Large intestine (tissue), 12 donors: ENCODE measurements at places on chromosomes 13 and 19. TPM values are rescaled to one million over a fixed set of nuclear protein-coding genes. Genes with fewer than 3 reads are reported as not detected.

- no peak for DNase-seq
Observed at GRCh38 chr19:8337728-8338127, 5.3 kb downstream of the KANK3 start.

DNA sequence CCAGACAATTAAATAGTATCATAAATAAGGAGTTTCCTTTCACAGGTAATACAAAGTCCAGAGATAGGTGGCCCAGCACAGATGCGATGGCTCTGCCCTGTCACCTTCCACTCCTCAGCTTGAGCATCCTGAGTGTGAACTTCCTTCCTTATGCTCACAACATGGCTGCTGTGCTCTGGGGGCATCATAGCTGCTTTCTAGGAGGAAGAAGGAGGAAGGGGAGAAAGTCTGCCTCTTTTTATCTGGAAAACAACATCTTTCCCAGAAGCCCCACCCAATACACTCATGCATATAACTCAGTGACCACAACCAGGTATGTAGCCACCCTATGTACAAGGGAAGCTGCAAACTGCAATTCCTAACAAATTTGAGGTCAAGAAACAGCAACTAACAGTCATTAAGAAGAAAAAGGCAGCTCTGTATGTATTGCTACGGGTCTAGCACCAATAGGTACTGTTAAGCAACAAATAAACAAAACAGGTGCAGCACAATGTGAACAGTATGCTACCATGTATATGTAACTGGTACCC is 201.2 kb upstream of the UBL3 start:
- no peak for DNase-seq

DNA sequence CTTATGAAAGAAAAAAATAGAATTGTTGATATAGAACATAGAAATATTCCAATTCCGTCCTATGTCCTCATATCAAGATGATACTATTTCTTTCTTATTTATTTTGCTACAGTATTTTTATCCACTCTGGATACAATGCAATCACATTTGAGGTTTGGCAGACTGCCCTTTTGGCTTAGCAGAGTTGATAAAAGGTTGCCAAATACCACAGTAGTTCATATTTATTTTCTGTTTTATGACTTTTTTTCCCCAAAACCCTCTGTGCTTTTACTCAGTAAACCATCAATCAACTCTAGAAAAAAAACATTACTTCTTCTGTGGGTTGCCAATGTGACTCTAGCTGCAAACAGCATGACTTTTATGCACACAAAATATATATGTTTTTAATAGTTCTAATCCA is 424.5 kb downstream of the PCDH9 start:
- no peak for DNase-seq

GRCh38 chr13:42056146-42056545 is 7.7 kb downstream of the DGKH start:
- no peak for DNase-seq

- DNase-seq: no peak
Observed at GRCh38 chr19:28019371-28019770, 1193.6 kb downstream of the UQCRFS1 start.

DNA sequence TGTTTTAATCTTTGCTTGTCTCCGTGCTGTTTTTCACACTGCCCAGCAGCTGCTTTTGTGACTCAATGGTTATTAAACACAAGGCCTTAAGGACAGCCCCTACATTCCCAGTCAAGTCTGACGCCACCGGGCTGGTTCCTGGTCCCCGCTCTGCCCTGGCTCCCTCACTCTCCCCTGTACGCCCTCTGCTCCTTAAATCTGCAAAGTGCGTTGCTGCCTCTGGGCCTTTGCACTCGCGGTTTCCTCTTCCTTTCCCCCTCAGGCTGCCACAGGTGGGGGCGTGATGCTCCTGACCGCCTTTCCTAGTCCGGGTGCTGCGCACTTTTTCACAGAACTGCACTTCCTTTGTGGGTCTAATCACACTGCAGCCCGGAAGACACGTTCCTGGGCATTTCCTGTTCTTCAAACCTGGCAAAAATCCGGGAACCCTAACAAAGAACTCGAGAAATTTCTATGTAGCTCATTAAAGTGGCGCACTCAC is 25.6 kb downstream of the NOSIP start:
- DNase-seq: no peak

DNA sequence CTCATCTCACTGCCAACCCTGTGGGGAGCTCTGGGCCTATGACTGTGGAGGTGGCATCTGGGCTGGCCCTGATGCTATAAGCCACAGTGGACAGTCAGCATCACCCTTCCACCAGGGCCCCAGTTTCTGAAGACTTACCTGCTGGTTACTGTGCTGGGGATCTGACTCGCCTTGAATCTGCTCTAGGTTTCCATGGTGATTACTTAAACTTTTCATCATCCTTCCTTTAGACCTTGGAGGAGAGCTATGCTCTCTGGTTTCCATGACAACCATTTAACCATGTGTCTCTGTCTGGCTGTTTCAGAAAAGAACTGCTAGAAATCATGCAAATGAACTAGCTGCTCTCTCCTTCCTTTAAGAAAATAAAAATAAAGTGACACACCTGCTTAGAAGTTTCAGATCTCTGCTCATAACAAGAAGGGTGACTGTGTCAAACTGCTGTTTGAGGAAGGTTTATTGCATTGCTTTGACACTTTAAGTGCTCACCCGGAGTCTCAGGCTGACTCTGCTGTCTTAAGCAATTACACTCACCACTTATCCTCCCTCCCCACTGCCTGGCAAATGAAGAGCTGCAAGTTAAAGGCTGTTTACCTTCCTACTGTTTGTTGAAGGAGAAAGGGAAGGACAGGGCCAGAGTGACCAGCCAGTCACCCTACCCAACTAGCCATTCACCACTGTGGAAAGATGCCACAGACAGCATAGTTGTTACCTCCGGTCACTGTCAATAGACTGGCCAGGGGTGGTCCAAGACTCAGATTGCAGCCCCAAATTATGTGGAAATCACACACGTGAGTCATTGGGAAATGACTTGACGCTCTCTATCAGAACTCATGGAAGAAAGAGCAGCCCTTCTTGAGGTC is 87.6 kb downstream of the HSPH1 start:
- DNase-seq: no peak

DNA sequence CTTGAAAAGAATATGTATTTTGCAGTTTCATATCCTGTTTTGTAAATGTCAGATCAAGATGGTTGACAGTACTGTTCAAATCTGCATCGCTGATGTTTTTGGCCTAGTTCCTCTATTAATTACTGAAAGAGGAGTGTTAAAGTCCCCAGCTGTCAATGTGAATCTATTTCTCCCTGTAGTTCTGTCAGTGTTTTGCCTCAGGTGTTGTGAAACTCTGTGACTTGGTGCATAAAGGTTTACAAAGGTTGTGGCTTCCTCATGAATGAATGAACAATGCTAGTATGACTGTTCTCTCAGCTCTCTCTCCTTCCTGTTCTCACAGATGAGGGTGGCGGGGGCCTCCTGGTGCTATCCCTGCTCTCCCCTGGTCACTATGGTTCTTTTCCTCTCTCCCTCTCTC is 142.4 kb downstream of the MYCBP2 start:
- no peak for DNase-seq

DNA sequence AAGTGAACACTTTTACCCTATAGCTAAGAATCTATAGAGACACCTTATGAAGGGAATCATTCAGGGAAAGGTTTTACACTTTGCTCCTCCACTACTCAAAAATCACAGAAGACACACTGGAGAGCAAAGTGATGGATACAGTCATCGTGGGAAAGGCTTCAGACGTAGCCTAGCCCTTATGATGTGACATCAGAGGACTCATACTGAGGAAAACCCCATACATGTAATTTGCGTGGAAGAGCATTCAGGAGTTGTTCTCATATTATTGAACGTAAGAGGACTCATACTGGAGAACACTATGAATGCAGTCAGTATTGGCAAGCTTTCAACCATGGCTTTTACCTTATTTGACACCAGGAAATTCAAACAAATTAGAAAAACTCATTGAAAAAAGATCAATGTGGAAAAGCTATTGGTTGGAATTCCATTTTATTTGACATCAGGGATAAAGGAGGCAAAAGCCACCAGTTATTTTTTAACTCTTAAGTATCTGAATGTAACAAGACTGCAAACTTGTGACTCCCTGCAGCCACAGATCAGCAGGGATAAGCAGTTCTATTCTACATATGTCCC is 16.1 kb upstream of the ZNF274 start:
- DNase-seq: no peak

DNA sequence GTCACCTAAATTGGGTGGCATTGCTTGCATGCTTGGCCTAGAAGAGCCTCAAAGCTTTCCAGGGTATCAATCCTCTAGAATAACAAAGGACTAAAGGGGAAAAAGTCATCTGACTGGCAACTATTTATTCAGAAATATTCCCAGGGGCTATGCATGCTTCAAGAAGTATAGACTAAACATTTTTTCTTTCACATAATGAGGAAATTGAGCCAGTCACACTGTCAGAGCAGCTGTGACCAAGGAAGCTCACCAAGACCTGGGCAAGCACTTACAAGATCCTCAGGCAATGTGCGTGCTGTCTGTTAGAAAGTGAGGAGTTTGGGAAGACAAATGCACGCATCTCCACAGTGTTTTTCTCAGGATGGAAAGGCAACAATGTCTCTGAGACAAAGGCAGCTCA is 747.2 kb downstream of the DIAPH3 start:
- DNase-seq: no peak

DNA sequence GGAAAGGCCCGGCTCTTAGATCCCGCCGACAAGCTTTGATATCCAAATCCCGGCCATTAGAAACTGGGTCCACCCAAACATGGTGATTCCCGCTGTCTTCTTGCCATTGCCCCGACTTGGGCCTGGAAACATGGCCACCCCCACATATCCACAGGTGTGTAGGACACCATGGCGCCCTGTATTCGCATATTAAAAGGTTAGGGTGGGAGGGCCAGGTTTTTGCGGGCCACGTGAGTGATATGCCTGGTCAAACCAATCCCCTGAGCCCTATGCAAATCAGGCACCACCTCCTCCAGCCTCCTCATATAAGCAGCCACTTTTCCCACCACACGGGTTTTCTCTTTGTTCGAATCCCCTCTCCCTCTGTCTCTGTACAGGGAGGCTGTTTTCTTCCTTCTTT is 766.4 kb downstream of the UQCRFS1 start:
- DNase-seq: no peak

DNA sequence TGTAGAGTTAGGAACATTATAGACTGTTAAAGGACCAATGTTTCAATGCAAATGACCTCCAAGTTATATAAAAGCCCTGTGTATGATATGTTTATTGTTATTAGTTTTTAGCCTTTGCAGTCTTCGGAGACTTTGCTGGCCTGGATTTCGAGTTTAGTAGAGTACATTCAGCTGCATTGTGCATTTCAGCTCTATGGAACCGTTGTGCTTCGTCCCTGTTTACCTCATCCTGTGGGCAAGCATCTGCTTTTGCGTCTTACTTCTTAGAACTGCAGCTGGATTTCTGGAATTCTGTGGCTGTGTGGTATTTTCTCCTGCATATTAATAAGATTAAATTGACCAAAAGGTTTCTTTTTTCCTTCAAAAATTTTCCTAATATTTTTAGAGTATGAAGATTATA is 138.6 kb downstream of the KCNRG start:
- DNase-seq: no peak

DNA sequence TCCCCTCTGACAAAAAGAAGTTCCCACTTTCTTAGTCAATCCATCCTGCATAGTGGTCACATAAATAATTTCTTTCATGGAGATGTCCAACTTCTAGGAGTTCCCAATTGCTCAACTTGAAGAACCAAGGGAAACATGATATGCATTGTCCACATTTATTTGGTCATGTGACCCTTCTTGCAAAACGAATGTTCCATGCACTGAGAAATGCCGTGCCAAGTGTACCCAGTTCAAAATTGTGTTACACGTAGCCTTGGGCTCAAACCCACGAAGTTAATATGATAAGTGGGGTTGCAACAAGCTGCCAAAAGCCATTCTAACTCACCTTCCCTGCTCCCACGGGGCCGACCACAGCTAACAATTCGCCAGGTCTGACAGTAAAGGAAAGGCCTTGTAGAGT is 113.1 kb downstream of the ABCC4 start:
- no peak for DNase-seq

- no peak for DNase-seq
Observed at GRCh38 chr13:93249364-93250306, 23.0 kb downstream of the GPC6 start.

- DNase-seq: peak; percentile 23
Observed at GRCh38 chr19:17125728-17126677, 50.4 kb downstream of the MYO9B start.

- DNase-seq: no peak
Observed at GRCh38 chr13:76950101-76950500, 1.8 kb downstream of the ACOD1 start.

DNA sequence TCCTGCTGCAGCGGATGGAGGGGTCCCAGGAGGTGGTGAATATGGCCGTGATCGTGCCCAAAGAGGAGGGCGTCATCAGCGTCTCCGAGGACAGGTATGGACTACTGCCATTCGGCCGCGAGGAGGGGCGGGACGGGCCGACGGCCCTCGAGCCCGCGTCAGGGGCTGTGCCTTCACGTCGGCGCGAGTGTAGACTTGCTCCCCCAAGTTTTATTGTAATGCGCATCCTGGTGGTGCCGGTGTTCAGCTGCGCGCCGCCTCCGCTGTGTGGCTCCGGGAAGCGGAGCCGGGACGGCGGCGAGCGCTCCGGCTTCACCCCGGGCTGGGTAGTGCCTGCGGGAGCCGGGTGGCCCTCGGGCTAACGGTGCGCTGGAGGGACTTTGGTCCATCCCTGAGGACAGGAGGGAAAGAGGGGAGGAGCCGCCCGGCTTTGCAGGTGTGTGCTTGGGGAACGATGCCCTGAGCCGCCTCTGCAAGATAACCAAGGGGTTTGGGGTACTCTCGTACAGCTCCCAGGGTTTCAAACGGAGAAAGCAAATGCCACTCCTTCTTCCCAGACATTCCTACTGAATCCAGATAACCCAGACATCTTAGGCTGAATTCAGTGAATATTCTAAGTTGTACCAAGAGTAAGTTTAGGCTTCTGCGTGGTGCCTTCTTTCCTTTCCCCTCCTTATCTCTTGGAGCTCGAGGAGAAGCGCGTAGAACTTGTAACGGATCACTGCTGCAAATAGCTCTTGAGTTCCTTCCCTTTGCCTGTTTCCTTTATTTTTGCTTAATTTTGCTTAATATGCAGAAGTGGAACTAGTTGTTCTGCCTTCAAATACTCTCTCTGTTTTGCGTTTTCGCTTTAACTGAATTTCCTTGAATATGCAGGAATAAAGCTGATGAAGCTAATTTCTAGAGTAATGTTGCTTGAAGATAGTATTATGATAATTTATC is 740 bp downstream of the WDFY2 start:
- DNase-seq: peak; percentile 80

DNA sequence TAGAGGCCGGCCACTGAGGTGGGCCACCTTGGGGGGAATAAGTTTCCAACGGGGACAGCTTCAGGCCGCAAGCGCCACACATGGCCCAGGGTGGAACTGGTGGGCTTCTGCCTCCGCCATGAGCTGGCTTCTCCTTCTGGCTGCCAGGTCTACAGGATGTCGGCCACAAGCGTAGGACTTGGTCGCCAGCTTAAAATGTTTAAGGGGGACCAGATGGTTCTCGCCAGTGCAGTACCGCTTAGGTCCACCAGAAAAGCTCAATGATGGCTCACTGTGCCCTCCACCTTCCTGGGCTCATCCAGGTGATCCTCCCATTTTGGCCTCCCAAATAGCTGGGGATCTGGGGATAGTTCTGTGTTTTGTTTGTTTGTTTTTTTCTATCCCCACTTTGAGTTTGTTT is 38.7 kb upstream of the ZNF254 start:
- DNase-seq: no peak

Gene BABAM1
- polyA plus RNA-seq: 70.7 TPM

Gene MYH14
- 221 TPM for polyA plus RNA-seq

Gene CTXN1
- 7.0 TPM for polyA plus RNA-seq

Gene WASF3
- polyA plus RNA-seq: 4.6 TPM

Gene LGALS14
- not detected for polyA plus RNA-seq

Gene OR10H1
- polyA plus RNA-seq: not detected

Gene PEAK3
- 0.15 TPM for polyA plus RNA-seq

Gene ACP7
- polyA plus RNA-seq: 1.5 TPM

Gene PTGIR
- polyA plus RNA-seq: 4.8 TPM

Gene SELENOV
- polyA plus RNA-seq: 0.19 TPM

Gene KLK14
- polyA plus RNA-seq: 0.12 TPM
